Stimulated activated CD8-positive, alpha-beta memory T cell treated with anti-CD3 and anti-CD28 coated beads, Interleukin-12 subunit alpha, Interleukin-12 subunit beta, amount 100 ng/mL, for 4 hours (primary cell): ENCODE measurements at places on chromosomes 16 and 17.

DNA sequence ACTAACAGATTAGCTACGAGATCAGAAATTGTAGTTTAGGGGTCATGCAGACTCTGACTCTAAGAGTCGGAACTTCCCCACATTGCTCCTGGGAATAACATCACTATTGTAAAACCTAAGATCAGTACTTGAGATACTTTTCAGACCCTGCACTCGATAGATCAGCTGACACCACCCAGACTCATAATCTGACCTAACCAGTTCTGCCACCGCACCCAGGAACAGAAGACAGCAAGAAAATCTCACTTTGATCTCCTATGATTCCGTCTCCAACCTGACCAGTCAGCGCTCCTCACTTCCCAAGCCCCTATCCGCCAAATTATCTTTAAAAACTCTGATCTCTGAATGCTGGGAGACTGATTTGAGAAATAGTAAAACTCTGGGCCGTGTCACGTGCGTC, 27.2 kb upstream of the ASGR2 start:
- DNase-seq: no peak

DNA sequence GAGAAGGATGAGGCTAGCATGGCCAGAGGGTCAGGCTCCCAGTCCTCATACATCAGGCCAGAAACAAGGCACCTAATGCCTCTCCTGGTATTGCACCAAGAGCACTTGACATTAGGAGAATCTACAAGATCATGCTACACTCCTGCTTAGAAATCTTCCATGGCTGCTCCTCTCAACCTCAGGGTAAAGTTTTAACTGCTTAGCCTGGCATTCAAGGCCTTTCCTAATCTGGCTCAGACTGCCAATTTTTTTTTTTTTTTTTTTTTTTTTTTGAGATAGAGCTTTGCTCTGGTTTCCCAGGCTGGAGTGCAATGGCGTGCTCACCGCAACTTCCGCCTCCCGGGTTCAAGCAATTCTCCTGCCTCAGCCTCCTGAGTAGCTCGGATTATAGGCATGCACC, 8.2 kb downstream of the PIP4K2B start:
- no peak for DNase-seq

DNA sequence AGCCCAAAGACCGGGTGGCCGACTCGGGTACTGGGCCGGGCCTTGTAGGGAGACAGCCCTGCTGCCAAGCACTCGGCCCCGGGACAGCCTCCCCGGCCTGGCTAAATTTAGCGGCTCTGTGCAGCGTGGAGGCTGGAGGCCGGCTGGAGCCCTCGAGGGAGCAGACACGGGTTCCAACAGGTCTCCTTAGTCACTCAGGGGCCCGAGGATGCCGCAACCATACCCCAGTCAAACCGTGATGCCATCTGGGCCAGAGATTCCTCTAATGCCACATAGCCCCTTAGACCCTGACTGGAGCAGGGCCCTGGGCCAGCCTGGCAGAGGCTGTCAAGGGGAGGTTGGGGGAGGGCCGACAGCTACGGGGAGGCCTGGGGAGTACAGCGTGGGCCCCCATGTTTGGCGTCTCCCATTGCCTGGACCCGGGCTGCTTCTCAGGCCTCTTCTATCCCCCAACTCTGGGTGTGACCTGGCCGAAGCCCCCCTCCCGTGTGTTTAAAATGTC, 2.9 kb upstream of the P2RX1 start:
- no peak for DNase-seq

DNA sequence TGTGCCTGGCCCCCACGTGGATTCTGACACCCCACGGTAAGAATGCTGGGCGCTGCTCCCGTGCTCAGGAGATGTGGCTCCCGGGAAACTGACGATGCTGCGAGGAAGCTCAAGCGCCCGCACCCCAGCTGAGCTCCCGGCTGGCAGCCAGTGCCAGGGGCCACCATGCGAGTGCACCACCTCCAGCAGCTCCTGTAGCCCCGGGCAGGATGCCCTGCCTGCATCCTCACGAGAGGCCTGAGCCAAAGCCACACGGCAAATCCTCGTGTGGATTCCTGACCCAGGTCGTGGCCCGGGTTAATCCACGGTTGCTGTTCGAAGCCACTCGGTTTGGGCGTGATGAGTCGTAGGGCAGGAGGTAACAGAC, 11.6 kb upstream of the DPEP1 start:
- no peak for DNase-seq

GRCh38 chr17:71327376-71328059, 793.3 kb upstream of the SOX9 start:
- DNase-seq: no peak

DNA sequence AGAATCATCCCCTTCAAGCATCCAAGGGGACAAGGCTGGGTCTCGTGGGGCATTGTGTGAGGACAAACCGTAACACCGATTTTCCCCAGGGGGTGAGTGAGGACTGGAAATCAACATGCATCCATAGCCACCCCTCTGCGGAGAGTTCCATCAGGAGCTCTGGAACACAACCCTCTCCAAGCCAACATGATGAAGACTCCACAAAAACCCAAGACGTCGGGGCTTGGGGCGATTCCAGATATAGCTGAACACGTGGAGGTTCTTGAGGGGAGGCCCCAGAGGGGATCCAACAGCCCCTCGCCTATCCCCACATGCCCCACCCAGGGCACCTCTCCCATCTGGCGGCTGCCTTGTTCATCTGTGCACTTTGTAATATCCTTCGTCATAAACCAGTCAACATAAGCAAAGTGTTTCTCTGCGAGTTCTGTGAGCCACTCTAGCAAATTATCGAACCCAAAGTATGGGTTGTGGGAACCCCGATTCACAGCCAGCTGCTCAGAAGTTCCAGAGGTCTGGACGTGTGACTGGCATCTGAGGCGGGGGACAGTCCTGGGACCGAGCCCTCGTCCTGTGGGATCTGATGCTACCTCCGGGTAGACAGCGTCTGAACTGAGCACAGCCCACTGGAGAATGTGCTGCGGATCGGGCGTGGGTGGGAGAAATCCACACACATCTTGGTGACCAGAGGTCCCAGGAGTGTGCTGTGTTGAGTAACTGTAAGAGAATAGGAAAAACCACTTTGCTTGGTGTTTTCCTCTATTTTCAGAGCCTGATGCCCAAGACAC, 55.5 kb downstream of the RPH3AL start:
- DNase-seq: no peak

DNA sequence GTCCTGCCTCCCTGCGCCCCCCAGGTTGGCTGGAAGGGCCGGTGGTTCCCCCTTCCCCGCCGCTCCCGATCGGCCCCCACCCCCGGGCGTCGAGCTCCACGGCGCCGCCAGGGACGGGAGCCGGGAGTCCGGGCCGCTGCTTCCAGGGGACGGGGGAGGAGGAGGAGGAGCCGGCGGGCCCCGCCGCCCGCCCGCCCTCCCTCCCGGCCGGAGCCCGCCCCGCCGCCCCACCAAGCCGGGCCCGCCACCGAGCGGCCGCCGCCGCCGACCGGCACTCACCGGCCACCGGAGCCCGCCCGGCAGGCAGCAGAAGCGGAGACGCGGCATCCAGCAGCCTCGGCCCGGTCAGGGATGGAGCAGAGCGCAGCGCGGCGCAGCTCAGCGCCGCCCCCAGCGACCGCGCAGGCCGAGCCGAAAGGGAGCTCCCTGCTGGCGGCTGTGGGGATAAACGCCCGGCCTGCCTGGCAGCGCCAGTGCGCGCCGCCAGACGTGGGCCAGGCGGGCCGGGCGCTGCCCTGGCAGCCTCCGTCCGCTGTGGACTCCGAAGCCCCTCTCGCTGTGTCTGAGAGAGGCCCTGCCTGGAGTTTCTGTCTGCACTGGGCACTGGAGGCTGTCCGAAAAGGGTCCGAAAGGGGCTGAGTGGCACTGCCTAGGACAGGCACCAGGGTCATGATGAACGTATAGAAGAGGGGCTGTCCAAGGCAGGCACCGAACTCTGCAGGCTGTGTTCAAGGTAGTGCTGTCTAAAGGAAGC, at the start of gene MYO18A:
MYO18A (minus strand) TSS at position 365 of the 754 bp plus-strand sequence. CDS start 13,458 bp downstream, outside the sequence.
- peak; percentile 68 for DNase-seq

GRCh38 chr16:72149676-72150464, 22.1 kb downstream of the PMFBP1 start:
- no peak for DNase-seq

DNA sequence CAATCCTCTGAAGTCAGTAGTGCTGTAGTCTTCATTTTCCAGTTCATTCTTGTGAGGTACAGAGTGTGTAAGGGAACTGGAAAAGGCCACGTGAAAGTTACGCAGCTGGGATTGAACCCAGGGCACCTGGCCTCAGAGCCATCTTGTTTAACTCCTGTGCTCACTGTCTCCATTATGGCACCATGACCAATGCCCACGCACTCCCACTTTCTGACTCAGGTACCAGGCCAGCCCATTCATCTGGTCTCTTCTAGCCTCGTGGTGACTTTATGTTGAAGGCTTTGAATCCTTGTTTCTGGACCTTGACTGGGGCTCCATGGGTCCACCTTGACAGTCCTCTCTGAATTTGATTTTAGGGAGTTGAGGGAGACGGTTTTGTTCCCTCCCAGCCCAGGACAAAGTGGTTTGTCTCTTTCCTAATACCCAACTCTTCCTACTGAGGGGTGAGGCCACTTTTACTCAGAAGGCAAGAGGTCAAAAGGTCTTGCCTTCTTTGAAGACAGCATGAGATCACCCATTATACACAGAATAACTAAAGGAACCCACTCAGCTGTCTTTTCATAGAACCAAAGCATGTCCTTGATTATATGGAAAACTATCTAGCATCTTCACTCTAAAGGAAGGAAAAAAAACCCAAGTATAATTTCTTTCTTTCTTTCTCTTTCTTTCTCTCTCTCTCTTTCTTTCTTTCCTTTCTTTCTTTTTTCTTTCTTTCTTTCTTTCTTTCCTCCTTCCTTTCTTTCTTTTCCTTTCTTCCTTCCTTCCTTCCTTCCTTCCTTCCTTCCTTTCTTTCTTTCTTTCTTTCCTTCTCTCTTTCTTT, 50.0 kb downstream of the OTOA start:
- no peak for DNase-seq

- no peak for DNase-seq
Measured at GRCh38 chr16:645852-646678, 3.1 kb upstream of the WDR90 start.

DNA sequence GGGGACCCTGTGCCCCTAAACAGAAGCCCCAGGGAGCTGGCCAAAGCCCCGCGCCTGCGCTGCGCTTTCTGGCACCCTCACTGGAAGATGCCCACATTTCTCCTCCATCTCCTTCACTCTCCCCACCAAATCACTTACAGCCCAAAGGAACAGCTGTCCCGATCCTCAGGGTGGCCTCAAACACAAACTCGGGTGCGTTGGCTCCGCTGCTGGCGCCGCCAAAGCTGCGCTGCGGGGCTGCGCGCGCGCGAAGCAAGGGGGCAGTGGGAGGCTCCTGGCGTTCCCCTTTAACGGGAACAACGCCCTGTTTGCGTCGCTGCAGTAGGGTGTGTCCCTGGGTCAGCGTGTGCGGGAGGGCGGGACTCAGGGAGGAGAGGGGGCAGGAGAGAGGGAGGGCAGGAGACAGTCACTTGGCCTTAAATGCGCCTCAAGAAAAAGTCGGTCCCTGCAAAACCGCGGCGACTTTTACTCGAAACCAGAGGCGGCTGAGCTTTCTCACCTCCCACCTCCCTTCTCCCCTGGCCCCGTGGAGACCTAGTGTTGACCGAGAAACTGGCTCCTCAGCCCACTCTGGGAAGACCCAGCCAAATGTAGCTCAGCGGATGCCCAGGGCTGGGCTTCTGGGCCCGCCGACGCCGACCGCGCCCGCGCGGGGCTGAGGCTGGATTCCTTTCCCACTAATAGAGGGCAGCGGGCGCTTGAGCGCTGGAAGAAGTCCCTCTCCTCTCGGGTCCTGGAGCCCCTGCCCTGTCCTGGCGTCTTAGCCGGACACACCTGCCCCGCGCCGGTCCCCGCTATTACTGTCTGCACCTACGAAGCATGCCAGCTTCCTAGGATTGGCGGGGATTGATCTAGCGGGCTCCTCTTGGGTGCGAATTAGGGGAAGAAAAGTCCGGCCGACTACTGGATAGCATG, 2.6 kb downstream of the PMP22 start:
- no peak for DNase-seq

GRCh38 chr16:48008011-48008525, 147.7 kb downstream of the ABCC12 start:
- no peak for DNase-seq

DNA sequence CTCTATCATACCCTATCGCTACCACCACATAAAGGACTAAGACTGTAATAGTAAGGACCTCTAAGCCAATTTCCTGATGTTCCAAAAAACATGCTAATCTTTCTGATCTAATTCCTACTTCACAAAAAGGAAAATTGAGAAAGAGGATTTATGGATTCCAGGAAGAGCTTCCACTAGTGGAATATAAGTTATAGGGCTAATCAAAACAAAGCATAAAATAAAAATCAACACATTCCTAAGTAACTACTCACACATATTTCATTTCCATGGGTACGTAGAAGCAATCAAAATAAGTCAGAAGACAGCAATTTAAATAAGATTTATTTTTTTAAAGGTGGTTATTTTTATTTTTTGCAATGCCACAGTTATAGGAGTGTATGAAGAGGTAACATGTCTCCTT, 12.4 kb downstream of the CCDC43 start:
- DNase-seq: no peak

GRCh38 chr16:71618429-71618828, 7.6 kb upstream of the MARVELD3 start:
- no peak for DNase-seq

DNA sequence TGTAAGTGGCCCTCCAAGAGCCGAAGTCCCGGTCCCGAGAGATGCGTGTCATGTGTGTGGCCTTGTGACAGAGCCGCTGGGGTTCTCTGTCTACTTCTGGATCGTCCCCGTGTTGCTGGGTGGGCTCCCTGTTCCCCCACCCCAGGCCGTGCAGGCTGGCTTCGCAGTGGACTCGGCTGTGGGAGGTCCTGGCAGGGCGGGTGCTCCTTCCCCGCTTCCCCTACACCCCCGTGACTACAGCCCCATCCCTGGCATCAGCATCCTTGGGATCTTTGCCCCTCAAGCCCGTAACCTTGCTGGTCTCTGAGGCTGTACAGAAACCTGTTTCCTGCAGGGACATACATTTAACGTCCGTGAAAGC, 136.3 kb downstream of the BANP start:
- DNase-seq: no peak

GRCh38 chr16:3698941-3699340, 18.4 kb downstream of the TRAP1 start:
- no peak for DNase-seq

DNA sequence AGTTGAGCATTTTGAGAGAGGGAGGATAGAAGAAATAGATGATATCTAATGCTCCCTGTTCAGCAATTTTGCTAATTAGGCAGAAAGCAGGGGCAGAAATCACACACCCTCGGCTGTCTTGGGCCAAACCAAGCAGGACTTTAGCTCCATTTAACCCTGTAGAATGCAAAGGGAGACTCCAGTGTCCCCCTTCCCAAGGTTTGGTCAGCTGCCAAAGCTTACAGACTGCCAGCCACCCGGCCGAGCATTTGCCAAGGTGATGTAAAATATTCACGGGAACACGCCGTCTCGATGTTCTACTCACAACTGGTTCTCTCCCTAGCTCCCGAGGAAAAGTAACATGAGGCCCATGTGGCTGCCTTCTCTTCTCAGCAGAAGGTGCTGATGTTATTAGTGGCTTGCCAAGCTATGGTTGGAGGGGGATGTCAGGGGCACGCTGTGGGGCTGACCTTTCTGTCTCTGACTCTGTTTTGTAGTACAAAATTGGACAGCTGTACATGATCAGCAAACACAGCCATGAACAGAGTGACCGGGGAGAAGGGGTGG, 155.3 kb downstream of the PITPNC1 start:
- DNase-seq: no peak
